Hindlimb muscle (tissue), 1 donor: ENCODE measurements at places on chromosomes 5 and 9.

DNA sequence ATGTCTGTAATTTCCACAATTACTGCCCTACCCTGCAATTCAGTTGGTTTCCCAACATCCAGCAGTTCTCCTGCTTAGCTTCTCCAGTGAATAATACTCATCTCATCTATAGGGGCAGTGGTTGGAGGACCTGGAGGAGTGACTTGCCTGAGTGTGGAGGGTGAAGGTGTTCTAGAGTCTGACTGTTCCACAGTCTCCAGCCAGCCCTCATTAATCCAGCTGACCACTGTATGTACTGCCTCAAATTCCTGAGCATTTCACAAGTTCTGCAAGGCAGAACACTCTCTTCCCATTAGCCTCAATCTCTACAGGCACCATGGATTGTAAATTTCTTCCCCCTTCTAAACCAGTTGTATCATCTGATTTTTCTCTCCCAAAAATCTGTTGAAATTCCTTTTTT, 147.4 kb upstream of the NFIL3 start:
- no peak for DNase-seq

- no peak for DNase-seq
Observed at GRCh38 chr5:14009575-14009974, 65.1 kb upstream of the DNAH5 start.

DNA sequence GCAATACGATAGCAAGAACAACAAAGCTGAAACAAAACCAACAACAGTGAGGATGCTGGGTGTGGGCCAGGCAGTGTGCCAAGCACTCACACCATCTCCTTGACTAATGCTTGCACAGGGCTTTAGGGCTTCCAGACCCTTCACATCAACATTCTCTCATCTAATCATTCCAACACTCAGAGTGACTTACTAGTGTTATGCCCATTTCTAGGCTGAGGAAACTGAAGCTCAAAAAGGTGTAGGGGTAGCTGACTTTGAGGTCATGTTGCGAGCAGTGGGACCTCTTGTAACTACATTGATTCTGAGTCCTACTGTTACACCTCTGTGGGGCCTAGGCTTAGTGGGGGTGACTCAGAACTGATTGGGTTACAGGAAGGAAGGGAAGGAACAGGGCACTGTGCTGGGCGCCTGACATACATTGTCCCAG, 9.7 kb downstream of the ANGPTL2 start:
- DNase-seq = no peak

DNA sequence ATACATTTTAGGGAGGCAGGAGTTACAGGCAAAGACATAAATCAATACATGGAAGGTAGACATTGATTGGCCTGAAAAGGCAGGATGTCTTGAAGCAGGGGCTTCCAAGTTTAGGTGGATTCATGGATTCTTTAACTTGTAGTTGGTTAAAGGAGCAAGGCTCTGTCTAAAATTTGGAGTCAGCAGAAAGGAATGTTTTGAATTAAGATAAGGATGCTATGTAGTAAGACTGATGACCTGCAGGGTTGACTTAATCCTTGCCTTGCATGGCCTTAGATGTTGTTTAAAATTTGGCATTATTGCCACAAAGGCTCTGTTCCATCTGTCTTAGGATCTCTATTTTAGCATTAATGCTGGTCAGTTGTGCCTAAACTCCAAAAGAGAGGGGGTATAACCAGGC, 171.3 kb downstream of the C5orf15 start:
- no peak for DNase-seq

DNA sequence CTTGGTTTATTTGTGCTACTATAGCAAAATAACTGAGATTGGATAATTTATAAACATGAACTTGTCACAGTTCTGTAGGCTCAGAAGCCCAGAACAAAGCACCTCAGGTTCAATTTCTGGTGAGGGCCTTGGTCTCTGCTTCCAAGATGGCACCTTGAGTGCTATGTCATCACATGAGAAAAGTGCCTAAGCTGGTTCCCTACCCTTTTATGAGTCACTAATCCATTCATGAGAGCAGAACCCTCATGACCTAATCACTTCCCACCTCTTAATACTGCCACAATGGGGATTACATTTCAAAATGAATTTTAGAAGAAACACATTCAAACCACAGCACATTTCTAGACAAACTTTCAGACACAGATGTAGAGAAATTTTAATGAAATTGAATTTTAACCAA, 98.2 kb upstream of the PRSS3 start:
- no peak for DNase-seq

- DNase-seq = no peak
Observed at GRCh38 chr5:159571501-159572244, 241.4 kb upstream of the IL12B start.
